ENCODE measurements at places on chromosomes 7 and 10.

DNA sequence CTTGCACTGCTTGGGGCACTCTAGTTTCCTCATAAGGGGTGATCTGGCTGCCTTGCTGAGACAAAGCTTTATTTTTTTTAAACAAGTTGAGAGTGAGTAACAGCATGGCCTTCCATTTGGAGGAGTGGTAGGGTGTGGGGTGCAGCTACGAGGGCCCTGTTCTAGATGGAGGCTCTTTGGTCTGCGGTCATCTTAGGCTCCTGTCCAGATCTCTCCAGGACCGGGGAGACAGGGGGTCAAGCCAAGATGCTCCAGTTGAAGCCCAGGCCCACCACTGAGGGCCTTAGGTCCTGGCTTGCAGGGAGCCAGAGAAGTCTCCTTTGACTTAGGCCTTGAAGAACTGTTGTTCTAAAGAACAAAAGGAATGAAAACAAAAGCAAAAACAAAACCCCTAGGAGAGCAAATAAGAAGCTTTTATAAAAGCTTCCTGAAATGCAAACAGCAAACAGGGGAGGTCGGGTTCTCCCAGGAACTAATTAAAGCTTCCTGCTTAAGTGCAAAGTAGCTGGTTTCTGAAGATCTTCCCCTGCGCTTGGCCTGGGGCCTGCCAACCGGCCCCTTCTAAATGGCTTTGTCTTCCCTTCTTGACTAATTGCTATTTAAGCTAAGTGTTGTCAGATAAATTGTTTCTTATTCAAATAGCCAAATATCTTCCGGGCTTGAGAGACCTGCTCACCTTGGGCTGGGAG is 259.2 kb downstream of the GLRX3 start:
- DNase-seq: no peak

DNA sequence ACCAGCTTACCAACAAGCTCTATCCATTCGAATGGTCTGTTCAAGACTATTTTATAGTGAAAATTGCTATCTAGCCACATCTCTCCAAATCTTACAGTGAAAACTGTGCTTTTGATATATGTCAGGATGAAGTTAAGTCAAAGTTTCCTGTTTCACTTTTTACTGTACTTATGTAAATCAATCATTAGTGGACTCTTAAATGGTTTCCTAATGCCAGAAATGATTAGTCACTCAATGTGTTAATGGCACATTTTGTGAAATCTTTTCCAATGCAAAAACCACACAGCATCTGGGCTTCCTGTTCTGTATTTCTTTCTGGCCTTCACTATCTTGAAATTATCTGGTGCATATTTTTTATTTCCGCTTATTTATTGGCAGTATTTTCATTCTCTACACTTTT is 87.3 kb upstream of the STEAP1B start:
- no peak for DNase-seq

DNA sequence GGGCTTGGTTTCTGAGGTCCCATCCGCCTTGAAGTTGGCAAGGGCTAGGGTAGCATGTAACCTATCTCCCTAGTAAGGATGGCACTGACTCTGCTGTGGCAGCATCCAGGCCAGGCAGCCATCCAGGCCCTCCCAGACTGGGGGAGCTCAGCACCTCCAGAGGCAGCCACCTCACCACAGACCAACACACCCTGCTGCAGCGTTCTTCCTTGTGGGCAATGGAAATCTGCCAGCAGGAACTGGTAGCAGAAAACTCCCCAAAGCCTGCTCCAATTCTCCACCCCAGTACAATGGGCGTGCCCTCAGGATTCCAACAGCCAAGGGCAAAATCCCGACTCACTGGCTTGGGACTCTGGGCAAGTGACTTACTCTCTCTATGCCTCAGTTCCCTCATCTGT is 27.5 kb downstream of the DLG5 start:
- DNase-seq: no peak

DNA sequence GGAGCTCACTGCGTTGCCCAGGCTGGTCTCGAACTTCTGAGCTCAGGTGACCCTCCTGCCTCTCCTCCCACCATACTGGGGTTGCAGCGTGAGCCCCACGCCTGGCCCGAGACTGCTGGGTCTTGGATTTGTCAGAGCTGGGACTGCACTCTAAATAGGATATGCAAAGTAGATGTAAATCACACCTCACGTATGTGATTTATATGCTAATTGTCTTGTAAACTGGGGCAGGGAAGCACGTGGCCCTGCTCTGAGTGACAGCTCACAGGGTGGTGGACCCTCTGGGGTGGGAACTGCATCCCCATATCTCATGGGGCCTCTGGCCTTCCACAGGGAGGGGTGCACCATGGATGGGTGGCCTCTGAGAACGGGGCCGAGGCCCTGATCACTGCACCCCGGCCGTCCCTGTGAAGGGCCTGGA is 34.1 kb downstream of the GET4 start:
- DNase-seq: no peak

GRCh38 chr10:73576178-73576889 is 14.8 kb downstream of the USP54 start:
- DNase-seq: no peak

- DNase-seq: no peak
Observed at GRCh38 chr10:132465193-132465888, 68.3 kb downstream of the PWWP2B start.

DNA sequence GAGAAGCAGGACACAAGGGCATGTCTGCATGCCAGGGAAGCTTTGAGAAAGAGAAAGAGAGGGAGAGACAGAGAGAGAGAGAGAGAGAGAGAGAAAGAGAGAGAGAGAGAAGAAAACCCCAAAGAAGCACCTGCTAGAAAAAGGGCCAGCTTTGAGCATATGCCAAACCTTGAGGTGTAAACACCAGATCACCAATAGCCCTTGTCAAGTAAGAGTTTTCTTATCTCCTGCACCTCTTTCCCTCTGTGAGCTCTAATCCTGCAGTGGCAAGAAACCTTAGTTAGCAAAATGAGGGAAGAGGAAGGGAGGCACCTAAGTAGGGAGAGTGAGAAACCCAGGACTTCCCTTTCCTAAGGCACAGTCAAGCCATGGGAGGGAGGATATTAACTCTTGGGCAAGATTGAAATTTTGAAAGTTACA is 11.3 kb upstream of the TRDMT1 start:
- no peak for DNase-seq

- no peak for DNase-seq
Observed at GRCh38 chr7:1883834-1884582, 213.9 kb downstream of the ELFN1 start.

DNA sequence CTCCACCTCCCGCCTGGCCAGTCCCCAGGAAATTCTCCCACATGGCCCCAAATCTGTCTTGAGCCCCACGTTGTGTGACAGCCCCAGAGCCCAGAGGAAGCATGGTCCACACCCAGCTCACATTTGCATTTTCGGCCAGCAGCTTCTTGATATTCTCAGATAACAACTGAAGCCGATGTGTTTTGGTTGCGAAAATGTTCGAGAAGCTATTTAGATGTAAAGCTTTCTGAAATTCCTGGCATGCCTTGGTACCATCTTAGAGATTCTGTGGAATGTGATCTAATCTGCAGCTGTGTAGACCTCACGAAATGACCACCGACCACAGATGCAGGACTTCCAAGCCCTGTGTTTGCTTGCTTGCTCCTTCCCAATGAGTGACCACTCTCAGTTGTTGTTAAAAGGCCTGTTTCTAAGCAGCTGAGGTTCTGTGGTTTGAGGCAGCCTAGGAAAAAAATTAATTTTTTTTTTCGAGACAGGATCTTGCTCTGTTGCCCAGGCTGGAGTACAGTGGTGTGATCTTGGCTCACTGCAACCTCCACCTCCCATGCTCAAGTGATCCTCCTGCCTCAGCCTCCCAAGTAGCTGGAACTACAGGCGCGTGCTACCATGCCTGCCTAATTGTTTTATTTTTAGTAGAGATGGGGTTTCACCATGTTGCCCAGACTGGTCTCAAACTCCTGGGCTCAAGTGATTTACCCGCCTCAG is 8.8 kb downstream of the SLC4A2 start:
- no peak for DNase-seq

DNA sequence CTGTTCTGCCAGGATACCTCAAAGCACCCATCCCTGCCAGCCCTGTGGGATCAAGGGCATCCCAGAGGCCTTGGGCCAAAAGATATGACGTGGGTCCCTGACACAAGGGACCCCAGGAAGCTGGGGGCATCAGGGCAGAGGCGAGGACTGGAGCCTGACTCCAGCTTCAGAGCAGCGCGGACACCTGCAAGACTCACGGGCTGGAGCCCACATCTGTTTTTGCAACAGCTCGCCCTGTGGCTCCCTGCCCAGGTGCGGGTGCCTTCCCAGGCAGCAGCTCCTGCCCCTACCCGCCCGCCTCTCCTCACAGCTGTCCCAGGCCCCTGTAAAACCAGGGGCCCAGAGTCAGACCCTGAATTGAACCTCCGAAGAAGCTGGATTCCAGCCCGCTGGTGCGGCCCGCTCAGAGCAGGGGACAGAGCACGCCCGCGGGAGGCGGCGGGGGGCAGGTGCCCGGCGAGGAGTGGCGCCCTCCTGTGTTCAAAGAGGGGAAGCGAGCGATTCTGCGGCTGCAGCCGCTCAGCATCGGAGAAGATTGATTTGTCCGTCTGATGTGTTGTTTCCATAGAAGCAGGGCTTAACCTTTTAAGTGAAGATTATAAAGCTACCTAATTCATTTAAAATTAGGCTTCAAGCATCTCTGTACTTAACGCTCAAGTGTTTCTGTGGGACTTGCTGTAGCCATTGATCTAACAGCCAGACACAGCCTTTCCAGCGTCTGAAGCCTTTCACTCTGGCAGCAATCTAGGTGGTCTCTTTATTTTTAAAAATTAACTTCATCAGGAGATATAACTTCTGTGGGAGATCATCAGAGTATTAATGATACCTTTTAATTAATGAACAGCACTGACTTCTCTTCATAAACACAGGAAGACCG is 88.4 kb downstream of the BEND7 start:
- DNase-seq: peak; percentile 70

DNA sequence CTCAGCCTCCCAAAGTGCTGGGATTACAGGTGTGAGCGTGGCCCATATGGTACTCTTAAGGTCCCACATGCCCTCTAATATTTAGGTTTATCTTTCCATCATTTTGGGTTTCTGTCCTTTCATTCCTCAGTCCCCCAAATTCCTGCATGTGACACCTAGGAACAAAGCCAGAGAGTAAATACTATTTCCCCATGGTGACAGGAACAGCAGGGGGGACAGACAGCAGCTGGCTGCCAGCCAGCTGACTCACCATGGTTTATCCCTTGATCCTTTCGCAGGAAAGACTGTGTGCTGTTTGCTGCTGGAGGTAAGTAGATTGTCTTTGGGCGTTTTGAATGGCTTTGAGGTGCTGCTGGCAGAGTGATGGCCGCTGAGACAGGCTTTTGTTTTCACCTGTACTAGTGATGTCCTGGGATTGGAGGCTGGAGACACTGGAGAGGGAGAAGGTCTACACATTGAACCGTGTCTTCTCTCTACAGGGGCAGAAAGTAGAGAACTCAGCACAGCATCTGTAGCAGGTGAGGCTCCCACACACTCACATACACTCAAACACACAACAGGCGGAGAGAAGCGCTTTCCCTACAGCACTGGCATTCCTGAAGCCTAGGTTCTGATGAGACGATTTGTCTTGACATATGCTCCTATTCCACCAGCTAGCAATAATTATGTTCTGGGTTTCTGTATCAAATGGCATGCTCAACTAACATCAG is 83.7 kb upstream of the EFCAB10 start:
- DNase-seq: no peak

DNA sequence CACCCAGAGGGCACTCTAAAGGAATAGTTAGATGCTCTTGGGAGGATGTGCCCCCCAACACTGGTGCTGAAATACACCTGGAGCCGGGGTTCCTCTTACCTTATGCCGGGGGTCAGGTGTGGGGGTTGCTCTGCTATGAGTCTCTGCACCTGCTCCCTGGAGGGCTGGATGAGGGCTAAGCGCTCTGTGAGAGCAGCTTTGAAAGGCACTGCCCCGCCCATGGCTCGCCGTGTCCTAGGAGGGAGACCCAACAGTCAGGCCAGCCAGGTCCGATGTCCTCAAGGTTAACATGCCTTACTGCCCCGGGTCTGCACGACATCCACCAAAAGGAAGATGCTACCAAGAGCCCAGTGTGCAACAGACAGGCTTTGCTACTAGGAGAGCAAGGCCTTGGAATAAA is 31.7 kb downstream of the PSPH start:
- DNase-seq: no peak

DNA sequence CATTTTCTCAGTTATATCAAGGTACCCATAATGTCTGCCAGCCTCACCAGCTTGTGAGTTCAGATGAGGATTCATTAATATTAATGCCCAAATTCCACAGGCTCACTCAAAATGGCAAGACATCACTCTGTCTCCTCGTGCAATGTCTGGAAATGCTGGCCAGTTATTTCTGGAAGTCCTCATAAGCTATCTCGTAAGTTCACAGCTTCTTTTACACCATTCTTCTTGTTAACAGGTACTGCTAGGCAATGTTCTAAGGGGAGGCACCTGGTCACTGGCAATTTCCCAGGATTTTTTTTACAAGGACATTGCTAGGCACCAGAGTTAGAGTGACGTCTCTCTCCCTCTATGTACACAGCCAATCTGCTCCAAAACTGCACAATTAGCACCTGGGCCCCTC is 80.2 kb upstream of the SEMA3C start:
- no peak for DNase-seq

- no peak for DNase-seq
Observed at GRCh38 chr10:103473261-103473671, 5.8 kb downstream of the CALHM3 start.

- no peak for DNase-seq
Observed at GRCh38 chr7:101328159-101328558, 6.5 kb upstream of the IFT22 start.

DNA sequence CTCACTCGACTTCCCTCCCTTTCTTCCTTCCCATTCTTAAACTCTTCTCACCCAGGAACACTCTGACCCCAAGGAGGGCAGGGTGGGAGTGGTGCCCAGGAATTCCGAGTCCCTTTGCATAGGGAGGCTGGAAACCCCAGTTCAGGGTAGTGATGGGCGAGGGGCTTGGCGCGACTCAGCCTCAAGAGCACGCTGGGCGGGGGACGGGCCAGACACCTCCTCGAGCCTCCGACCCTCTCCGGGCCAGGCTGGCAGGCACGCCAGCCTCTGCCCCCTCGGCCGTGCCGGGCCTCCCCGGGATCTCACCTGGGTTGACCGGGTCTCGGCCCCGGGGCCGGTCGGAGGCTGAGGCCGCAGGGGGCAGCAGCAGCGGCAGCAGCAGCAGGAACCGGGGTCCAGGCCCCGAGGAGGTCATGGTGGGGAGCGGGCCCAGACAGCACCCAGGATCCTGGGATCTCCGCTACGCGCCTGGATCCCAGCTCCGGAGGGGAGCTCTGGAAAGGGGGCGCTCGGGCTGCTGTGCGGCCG is 457 bp downstream of the PLOD3 start:
- DNase-seq: no peak

DNA sequence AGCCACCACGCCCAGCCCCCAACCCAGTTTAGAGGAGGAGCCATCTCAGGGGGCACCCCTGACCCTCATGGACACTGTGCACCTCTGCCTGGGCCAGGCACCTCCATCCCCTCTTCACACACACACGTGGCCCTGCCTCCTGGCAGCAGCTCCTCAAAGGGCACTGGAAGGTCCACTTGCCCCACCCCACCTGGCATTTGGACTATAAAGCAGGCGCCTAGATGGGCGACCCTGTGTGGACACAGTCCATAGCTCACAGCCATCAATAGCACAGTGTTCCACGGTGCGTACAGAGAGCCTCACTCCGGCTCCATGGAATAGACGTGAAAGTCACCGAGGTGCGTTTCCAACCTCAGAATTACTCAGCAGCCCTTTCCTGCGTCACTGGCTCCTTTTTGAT is 41.0 kb downstream of the FKBP6 start:
- no peak for DNase-seq

Data from stimulated activated CD4-positive, alpha-beta T cell treated with anti-CD3 and anti-CD28 coated beads, Interleukin-4, amount 100 ng/mL, for 1 hour (primary cell).